NK-92 treated with Interleukin-12 subunit alpha and Interleukin-12 subunit beta, amount 100 ng/mL, for 24 hours (cell line): ENCODE measurements at places on chromosomes 12 and 14.

DNA sequence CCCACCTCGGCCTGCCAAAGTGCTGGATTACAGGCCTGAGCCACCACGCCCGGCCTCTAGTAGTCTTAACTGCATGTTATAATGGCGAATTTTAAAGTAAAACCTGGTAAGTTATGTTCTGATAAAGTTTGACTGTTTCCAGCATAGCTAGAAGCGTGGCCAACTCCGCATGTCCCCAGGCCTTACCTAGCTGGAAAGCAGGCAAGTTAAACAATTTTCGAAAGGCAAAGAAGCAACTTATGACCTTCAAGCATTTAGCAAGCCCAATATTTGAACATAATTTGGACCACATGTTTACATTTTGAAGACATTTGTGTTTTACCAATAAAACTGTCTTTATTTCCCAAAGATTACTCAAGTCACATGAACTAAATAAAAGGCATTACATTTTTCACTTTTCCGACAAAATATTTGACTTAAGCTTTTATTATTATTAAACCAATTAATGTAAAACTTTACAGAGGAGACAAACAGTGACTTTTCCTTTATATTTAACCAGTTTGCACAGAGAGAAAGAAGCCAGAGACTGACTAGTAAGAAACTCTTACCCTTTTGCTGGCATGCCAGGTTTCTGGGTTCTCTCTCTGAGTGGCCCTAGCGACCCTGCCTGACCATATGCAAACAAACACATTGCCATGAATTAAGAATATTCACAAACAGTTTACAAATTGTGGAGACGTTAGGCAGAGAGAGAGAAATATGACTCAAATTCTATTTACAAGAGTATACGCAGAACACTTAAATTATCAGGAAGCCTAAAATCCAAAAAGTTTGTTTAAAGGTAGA, 106.3 kb downstream of the RIN3 start:
- no peak for DNase-seq

- no peak for DNase-seq
Observed at GRCh38 chr14:98612434-98613200, 659.4 kb downstream of the BCL11B start.

GRCh38 chr12:46320731-46321130, 51.8 kb downstream of the SLC38A2 start:
- DNase-seq = no peak

GRCh38 chr14:61221906-61222305, 59.2 kb downstream of the TMEM30B start:
- no peak for DNase-seq

DNA sequence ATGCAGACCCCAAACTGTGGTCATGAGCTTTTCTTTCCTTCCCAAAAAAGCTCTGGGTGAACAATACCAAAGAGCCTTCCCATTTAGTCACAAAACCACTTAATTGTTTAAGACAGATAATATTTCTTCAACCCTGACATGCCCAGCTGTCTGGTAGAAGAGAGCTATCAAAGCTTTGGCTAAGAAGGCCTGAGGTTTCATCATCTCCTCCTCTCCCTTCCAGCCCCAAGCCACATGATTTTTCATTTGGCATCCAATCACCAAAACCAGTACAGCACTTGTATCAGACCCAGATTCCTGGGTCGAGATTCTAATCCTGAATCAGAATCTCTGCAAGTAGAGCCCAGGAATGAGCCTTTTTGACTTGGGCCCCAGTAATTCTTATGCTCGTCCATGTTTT, 199.6 kb upstream of the TMEM260 start:
- DNase-seq = no peak

- DNase-seq = no peak
Observed at GRCh38 chr14:73365727-73366126, 92.6 kb downstream of the NUMB start.

- DNase-seq = no peak
Observed at GRCh38 chr12:2856051-2856450, 788 bp downstream of the TEX52 start.

GRCh38 chr12:15688202-15688736, 100.9 kb downstream of the EPS8 start:
- no peak for DNase-seq

GRCh38 chr14:92952481-92953298, 29.7 kb downstream of the CHGA start:
- no peak for DNase-seq

DNA sequence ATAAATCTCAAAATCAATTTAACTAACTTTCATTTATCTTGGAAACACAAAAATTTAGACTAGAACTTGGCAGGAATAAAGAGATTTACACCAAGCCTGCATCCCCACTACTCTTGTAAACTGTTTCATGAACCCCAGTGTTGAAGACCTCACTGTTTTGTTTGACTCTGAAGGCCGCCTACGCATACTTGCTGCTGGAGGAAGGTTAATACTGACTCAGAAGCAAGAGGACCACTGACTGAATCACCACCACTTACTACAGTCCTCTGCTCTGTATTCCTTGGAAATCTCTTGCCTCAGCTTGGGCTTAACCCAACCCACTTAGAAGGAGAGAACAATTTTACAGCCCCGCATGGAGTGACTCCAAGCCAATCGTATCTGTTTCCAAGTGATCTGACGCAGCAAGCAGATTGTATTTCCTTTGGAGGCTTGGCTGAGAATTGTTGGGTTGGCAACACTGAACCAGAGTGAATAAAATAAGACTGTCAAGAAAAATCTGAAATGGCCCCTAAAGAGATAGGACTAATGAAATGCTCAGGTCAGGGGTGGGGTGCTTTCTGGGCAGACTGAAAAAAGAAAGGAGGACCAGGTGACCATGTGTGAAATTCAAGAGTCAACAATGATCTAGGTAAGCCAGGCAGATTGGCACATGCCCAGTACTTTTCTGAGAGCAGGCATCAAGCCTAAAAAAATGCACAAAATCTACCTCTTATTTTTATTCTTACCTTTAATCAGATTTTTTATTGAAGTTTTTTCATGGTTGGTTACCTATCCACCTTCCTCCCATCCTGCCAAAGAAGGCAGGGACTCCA, 248.6 kb downstream of the ZFP36L1 start:
- no peak for DNase-seq

DNA sequence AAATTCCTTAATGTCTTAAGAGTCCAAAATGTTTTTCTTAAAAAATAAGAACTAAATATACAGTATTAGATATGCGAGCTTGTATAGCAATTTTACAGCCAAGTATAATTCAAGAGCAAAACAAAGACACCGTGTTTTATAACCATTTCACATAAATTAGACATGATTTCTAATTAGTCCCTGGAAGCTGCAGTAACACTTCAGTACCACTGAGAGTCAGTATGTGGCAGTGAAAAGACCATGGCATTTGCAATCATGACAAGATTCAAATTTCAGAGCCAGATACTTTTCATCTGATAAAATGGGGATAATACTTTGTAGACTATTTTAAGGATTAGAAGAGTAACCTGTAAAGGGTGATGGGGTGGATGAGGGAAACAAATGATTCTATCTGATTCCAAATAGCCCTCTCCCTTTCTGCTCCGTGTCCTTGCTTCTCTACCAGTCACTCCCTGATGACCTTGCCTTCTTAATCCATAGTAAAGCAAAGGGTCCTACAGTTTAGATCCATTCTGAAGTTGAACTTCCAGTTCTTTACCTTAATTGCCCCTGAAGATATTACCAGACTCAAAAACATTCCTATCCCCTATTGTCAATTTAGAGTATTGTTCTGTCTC, 145.4 kb upstream of the ABCD2 start:
- DNase-seq = no peak

DNA sequence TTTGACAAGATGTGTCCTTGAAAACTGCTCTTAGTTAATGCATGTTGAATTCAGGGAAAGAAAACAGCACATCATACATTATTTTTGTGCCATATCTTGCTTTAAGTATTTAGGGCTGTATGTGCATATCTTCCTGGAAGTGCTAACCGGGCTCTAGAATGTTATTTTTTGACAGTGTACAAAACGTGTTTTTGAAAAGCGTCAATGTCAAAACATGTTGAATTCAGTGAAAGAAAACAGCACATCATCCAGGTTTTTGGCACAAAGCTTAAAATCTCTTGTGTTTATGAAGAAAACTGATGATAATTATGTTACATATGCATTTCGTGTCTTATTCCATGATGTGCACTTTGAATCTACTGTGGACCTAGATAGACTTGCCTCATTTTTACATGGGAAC, 82.7 kb downstream of the ASCL4 start:
- DNase-seq = no peak

GRCh38 chr12:112738531-112738930, 53.0 kb upstream of the RPH3A start:
- no peak for DNase-seq

GRCh38 chr14:103141117-103141796, 18.0 kb downstream of the TNFAIP2 start:
- DNase-seq = no peak

GRCh38 chr14:78178971-78179370, 8.8 kb downstream of the NRXN3 start:
- no peak for DNase-seq

- DNase-seq = no peak
Observed at GRCh38 chr12:53952335-53952694, 2.4 kb upstream of the HOXC12 start.

GRCh38 chr12:80858356-80858755, 79.4 kb downstream of the LIN7A start:
- no peak for DNase-seq

DNA sequence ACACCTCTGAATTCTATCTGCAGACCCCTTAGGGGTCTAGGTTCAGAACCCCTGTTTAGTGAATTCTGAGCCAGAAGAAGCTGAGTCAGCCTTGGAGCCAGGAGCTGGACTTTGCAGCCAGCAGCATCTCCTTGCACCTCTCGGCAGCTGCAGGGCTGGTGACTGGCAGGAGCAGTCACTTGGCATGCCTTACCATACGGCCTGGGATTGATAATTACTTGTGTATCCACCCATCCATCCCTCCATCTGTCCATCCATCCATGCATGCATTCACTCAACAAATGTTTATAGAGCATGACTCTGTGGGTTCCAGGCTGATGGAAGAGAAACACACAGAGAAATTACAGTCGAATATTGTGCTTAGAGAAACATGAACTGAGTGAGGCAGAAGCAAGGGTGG, 67.5 kb upstream of the PRIMA1 start:
- DNase-seq = no peak

DNA sequence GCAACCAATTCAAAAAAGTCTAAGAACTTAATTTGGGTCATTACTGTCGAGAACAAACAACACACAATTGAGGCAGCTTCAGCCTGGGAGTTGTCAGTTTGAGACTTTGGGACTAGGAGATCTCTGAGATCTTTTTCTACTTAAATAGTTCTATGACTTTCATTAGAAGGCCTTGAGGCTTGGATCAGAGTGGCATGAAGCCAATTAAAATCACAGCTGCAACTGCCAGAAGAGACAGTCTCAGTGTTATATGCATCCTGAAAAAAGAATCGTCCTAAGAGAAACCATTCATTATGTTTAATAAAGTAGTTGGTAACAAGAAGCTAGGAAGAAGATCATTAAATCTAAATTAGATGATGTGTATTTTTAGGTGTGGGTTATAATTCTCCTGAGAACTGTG, 170.8 kb upstream of the RASSF8 start:
- no peak for DNase-seq

- DNase-seq = no peak
Observed at GRCh38 chr12:78697817-78698415, 166.7 kb upstream of the SYT1 start.

DNA sequence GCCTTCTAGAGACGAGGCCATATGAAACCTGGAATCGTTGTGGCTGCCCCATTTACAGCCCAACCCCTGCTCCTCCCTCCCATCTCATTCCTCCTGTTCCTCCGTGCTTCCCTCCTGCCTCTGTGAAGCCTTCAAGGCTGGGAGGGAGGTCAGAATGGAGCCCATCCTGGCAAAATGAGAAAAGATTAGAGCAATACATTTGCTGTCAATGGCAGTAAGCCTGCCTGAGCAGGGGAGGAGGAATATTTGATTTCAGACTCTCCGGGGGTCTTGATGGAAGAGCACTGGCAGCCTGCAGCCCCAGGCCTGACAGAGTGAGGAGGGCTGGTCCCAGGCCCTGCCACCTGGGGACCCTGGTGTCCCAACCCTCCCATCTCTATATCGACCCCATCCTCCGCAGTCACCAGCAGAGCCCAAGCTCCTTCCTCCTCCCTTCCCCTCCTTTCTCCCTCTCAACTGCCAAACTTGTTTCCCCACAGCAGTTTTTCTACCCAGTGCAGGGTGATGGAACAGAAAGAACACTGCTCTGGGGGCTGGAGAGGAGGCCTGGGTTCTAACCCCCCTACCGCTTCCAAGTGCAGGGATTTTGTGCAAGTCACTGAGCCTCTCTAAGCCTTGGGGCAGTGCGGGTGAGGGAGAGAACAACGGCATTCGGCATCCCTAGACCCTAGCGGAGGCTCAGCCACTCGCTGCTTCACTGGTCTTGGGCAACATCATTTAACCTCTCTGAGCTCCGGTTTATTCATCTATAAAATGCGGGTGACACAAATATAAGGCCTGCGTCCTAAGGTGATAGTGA, 16.0 kb upstream of the RACGAP1 start:
- DNase-seq = no peak

- no peak for DNase-seq
Observed at GRCh38 chr12:46557539-46558373, 185.2 kb upstream of the SLC38A2 start.

DNA sequence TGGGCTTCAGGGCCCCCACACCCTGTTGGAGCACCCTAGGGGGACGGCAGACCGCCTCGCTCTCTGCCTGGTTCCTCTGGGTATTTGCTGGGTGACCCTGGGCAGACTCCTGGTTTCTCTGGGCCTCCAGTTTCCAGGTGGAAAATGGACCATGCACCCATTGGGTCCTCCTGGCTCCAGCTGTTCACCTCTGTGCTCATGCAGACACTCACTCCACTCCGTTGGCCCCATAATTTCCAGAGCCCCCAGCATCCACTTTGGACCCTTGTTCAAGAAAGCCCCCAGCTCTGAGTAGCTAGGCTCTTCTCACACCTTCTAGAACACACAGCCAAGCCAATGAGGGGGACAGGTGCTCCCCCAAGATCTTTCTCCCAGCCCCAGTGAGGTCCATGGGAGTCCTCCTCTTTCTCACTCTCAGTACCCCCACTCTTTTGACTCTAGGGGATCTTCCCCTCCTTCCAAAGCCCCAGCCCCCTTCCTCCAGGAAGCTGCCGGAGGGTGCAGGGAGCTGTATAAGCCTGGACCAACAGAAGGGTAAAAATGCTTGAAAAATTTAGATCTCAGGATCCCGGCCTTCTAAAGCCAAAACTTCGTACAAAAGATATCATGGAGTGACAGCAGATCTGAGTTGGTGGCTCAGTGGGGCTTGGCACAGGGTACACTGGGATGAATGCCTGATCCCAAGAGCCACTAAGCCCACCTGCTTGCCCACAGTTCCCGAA, 174.8 kb upstream of the RTL1 start:
- no peak for DNase-seq

- no peak for DNase-seq
Observed at GRCh38 chr12:118332511-118332910, 40.2 kb downstream of the TAOK3 start.

- no peak for DNase-seq
Observed at GRCh38 chr14:67068251-67068650, 121.0 kb upstream of the GARIN2 start.

GRCh38 chr12:116544656-116545055, 14.5 kb upstream of the MAP1LC3B2 start:
- DNase-seq = no peak

- DNase-seq = peak; percentile 81
Observed at GRCh38 chr12:45729233-45730083, at the start of gene ARID2. Gene ARID2 (plus strand): TSS chr12:45729706. CDS start chr12:45729837, 131 bp downstream.
